ENCODE measurements at places on chromosomes 1 and 21. TPM values are rescaled to one million over a fixed set of nuclear protein-coding genes. Genes with fewer than 3 reads are reported as not detected.

GRCh38 chr1:212785871-212786270 is 5.7 kb downstream of the NSL1 start:
- no peaks in the 10 kb centered on the region for H3K27me3 ChIP-seq
- H3K27ac ChIP-seq = no peak overlapping the region
- DNase-seq = no peak
- H3K36me3 ChIP-seq = peaks cover 62% of the 10 kb centered on the region

DNA sequence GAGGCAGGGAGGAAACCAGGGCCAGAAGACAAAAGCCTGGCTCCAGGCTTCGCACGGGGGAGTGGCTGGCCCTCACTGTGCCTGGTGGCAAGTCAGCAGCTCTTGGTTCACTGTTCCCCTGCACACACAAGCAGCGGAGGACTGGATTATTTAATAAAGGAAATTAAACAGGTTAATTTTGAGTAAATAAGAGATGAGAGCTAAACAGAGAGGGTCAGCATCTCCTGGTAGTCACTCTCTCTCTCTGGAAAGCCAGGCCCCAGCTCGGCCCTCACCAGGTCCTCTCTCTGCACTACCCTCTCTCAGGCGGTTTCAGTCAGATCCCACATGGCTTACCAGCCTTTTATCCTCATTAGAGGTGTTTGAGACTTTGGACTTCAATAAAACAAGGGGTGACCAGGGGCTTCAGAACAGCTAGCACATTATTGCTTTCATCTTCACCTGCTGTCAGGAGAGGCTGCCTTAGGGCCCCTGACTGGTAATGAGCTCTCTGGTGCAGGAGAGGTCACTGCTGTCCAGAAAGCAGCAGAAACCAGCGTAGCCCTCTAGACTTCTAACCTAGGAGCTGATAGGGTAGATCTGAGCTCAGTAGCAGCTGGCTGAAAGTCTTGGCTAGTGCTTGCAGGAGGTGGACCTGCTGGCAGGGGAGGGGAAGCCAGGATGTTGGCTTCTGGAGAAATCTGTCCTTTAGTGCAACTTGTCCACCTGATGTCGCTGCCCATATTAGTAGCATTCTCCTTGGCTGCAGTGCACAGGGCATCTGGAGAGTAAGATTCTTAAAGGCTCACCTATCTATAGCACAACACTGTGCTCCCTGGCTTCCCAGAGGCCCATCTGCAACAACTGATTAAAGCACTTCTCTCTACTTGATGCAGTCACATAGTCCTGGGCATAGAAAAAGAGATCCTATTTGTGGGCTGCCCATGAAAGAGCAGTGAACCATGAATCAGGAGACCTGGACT is 45.9 kb downstream of the SYT6 start:
- no peak overlapping the region for H3K4me3 ChIP-seq
- no peak for DNase-seq
- no peaks in the 10 kb centered on the region for H3K4me1 ChIP-seq
- no peaks in the 10 kb centered on the region for H3K36me3 ChIP-seq
- no peaks in the 10 kb centered on the region for H3K27me3 ChIP-seq
- H3K27ac ChIP-seq = no peak overlapping the region

DNA sequence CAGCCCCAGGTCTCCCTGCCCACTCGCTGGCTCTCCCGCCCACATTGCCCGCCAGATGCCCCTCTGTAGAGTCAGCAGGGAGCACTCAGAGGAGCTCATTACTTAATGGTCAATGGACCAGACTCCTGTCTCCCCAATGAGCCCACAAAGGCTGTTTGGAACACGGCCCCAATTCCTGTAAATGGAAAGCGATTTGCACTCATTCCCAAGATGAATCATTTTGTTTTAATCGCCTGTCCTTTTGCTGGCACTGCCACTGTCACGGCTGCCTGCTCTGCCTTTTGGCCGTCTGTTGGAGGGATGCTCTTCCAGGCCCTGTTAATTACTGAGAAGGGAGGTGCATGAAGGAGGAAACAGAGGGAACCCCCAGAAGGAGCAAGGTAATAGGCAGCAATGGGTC is 44.8 kb upstream of the ATP2B4 start:
- H3K4me1 ChIP-seq = no peaks in the 10 kb centered on the region
- no peak for DNase-seq
- H3K4me3 ChIP-seq = no peak overlapping the region
- H3K27ac ChIP-seq = no peak overlapping the region

Gene NIBAN1
- 146 TPM for total RNA-seq

Measured in esophagus squamous epithelium (tissue), 5 donors.